ENCODE measurements at places on chromosomes 5 and 9.

DNA sequence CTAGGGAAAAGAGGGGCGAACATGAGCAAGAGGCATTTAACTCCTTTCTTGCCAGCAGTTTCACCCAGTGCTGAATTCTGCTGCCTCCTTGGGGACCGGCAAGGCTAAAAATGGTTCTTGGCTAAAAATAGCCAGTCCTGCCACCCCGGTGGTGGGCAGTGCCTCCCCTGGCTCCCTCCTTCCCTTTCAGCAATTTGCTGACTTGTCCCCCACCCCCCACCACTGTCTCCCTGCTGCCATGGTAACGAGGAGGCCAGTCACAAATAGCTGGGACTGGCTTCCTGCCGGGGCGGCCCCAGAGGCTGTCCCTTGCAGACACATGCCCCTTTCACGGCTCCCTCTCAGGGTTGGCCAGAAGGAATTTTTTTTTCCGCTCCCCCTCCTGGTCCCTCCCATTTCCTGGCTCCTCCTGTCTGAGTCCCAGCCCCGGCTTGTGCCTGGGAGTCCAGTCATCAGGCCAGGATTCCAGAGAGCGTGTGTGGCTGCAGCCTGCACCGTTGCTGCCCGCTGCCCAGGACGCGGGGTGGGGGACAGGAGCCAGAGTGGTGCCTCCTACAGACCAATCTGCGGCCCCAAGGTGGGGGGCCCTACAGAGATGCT, 130.3 kb downstream of the RGS3 start:
- DNase-seq: no peak

- DNase-seq: no peak
Observed at GRCh38 chr9:113184539-113184938, 33.7 kb downstream of the SLC31A2 start.

GRCh38 chr5:96975656-96976055, 39.8 kb downstream of the LNPEP start:
- DNase-seq: no peak

- DNase-seq: peak; percentile 21
Observed at GRCh38 chr5:127031147-127031862, 947 bp upstream of the MARCHF3 start.

GRCh38 chr5:75006865-75007822, 45.2 kb downstream of the GCNT4 start:
- no peak for DNase-seq

Measured in stimulated activated CD4-positive, alpha-beta T cell treated with anti-CD3 and anti-CD28 coated beads, TNF-alpha, amount 100 ng/mL, for 24 hours (primary cell).